ENCODE measurements at places on chromosomes 6 and 20. TPM values are rescaled to one million over a fixed set of nuclear protein-coding genes. Genes with fewer than 3 reads are reported as not detected.
A peak's percentile ranks its signal among the peaks of the same experiment; 100 is the strongest.

- peak; percentile 4 for DNase-seq
Measured at GRCh38 chr6:127186889-127187288, 68.4 kb downstream of the RSPO3 start.

HMGCLL1 gene
- total RNA-seq = 0.76 TPM

- DNase-seq = no peak
Measured at GRCh38 chr20:33262658-33263065, 20.4 kb upstream of the BPIFB1 start.

TPBG gene
- 18.2 TPM for total RNA-seq

DNA sequence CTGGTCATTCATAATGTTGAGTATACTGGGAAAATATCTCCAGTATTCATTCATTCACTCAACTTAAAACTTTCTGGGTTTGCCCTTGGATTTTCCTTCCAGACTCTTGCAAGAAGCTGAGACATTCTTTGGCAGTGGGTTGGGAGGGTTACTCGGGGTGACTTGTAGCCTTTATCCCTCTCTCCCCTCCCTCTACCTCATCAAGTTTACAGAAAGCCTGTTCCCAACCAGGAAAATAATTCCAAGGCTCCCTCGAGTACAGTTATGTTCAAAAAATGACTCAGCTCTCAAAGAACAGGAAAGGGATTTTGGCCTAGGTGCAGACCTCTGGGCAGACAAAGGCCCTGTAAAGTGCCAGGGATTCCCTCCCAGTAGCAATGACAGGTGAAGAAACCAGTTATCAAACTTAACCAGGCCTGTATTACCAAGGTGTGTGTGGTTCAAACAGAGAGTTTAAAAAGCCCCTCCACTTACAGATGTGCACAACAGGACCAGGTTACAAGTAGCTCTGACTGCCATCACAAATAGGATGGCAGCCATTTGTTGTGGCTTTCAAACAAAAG, 22.2 kb downstream of the FKBP1A start:
- no peak for DNase-seq

All from esophagus squamous epithelium (tissue), 5 donors.